Stimulated activated naive CD8-positive, alpha-beta T cell treated with anti-CD3 and anti-CD28 coated beads, Interleukin-15, amount 100 ng/mL, for 72 hours (primary cell): ENCODE measurements at places on chromosomes 16 and 17.

GRCh38 chr16:70159355-70160348, 13.9 kb upstream of the CLEC18C start:
- no peak for DNase-seq

GRCh38 chr16:88466175-88466862, 13.2 kb downstream of the ZFPM1 start:
- no peak for DNase-seq

GRCh38 chr17:48299760-48300159, 130.3 kb downstream of the SKAP1 start:
- no peak for DNase-seq

DNA sequence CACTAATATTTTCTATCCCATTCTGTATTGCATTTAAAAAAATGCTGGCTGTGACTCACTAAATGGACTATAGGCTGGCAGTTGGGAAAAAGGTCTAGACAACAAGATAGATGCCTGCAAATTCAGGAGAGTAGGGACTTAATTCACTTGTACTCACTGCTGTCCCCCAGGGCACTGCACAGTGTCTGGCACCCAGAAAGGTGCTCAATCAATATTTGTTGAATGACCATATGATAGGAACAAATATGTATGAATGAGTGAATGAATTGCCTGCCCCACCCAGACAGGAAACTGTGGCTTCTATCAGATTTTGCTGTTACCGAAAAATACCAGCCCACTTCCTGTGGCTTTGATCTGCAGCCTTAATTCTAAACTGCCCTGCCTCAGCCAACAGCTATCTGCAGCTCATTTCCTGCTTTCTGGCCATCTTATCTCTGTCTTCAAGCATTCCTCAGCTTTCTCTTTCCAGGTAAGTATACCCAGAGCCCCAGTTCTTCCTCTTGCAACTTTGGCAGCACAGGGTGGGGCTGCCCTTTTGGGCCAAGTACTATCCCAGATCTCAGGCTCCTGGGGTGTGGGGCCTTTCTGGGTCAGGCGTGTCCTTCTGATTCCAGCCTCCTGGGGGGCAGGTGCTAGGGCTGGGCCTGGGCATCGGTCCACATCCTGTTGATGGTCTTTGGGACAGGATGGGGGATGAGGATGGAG, 15.3 kb upstream of the TNS4 start:
- peak; percentile 56 for DNase-seq

GRCh38 chr16:51155820-51156806, 5.0 kb upstream of the SALL1 start:
- no peak for DNase-seq

- DNase-seq: no peak
Observed at GRCh38 chr17:7380321-7380720, 568 bp upstream of the TNK1 start.

- DNase-seq: no peak
Observed at GRCh38 chr16:87125206-87126155, 191.7 kb downstream of the C16orf95 start.

DNA sequence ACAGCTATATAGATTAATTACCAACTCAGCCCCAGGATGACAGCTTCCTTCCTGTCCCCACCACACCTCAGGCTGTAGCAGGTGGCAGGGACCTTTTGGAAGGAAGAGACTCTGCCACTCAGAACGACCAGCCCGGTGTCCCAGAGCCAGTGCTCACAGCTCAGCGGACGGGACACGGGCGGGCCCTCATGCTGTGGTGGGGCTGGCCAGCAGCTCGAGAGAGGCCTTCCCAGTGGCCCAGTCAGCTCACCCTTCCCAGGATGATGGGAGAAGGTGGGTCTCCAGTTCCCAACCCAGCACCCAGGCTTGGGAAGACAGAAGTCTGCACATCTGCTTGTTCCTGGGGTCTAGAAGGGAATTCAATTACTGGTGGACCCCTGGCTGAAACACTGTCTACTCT, 10.5 kb downstream of the NUDT16L1 start:
- no peak for DNase-seq

DNA sequence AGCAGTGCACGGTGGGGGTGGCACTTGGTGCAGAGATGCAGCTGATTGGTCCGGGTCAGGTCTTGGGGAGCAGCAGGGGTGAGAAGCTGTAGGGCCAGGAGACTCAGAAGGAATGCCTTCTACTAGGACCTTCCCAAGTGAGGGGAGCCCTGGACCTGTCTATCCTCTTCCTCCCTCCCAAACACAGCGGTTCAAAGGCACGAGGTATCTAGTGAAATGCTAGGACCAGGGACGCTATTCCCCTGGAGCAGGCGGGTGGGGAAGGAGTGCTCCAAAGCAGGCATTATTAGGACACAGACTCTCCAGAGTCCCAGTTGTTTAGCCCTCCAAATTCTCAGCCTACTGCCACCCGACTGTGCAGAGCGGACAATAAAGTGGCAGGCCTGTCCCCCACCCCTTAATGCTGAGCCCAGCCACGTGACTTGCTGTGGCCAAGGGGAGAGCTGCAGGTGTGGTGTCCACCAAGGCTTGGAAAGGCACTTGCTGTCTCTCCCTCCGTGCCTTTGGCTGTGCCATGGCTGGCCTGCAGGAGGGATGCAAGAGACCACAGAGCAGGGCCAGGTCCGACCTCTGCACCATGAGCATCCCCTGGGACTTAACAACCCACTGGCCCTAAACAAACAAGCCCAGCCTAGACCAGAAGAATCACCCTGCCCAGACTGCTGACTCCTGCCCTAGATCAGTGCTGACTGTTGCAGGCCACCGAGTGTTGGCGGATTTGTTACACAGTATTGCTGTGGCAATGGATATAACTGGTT, 97.2 kb downstream of the TBC1D16 start:
- no peak for DNase-seq

- DNase-seq: no peak
Observed at GRCh38 chr17:36779550-36779949, 157.7 kb upstream of the LHX1 start.

DNA sequence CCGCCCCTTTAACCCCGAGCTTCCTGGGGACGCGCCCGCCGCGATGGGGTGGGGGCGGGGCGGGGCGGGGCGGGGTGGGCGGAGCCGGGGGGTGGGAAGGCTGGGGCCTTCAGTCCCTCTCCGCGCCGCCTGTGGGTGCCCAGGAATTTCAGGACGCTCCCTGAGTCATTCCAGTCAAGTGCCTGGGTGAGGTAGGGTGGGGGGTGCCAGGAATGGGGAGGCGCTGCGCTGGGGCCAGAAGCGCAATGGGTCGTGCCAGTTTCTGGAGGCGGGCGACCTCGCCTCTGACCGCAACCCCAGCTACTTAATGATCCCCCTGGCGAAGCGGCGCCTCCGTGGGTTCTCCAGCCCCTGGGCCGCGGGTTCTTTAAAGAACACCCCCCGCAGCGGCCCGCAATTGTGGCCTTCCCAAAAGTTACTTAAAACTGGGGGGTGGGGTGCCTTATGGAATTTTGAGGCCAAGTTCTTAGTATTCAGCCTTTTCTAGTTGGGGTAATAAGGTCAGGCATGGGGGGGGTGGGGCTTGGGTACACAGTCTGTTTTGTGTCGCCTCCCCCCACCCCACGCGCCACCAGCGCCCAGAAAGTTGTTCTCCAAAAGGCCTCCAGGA, 826 bp upstream of the GSE1 start:
- DNase-seq: peak; percentile 71

GRCh38 chr17:33751702-33752065, 458.6 kb upstream of the ASIC2 start:
- no peak for DNase-seq

GRCh38 chr17:50835301-50836234, at the start of gene WFIKKN2:
Gene WFIKKN2 (plus strand): TSS chr17:50835586. CDS start chr17:50835938, 352 bp downstream.
- DNase-seq: no peak

DNA sequence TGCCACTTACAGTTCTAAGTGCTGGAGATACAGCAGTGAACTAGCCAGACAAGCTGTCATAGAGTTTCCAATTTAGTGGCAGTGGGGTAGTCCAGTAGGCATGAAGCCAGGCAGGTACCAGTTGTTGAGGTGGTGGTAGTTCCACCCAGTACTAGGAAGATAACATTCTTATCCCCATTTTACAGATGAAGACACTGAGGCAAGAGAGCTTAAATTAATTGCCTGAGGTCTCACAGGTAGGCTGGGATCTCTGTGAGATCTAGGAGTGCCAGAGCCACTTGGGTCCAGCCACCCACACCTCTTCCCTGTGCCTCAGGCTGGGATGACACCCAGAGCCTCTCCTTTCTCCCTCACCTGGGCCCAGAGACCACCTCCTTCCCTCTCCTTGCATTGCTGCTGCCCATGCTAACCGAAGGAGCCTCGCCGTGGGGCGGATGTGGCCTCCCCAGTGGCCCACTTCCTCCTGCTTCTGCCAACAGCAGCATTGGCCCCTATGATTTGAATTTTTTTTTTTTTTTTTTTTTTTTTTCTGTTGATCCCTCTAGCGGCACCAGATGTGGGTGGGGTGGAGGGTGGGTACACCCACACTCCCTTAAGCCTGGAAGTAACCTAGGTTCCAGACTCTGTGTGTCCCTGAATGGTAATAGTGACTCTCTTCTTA, 114.0 kb downstream of the PRKCB start:
- peak; percentile 60 for DNase-seq

- DNase-seq: no peak
Observed at GRCh38 chr16:85400305-85401205, 212.6 kb upstream of the GSE1 start.

GRCh38 chr17:75847614-75848522, 3.7 kb upstream of the UNC13D start:
- DNase-seq: no peak

- DNase-seq: no peak
Observed at GRCh38 chr16:67857547-67858233, 10.2 kb upstream of the CENPT start.

- no peak for DNase-seq
Observed at GRCh38 chr17:60526726-60527125, 684 bp upstream of the APPBP2 start.

- DNase-seq: no peak
Observed at GRCh38 chr17:82657926-82658325, 9.7 kb upstream of the WDR45B start.

DNA sequence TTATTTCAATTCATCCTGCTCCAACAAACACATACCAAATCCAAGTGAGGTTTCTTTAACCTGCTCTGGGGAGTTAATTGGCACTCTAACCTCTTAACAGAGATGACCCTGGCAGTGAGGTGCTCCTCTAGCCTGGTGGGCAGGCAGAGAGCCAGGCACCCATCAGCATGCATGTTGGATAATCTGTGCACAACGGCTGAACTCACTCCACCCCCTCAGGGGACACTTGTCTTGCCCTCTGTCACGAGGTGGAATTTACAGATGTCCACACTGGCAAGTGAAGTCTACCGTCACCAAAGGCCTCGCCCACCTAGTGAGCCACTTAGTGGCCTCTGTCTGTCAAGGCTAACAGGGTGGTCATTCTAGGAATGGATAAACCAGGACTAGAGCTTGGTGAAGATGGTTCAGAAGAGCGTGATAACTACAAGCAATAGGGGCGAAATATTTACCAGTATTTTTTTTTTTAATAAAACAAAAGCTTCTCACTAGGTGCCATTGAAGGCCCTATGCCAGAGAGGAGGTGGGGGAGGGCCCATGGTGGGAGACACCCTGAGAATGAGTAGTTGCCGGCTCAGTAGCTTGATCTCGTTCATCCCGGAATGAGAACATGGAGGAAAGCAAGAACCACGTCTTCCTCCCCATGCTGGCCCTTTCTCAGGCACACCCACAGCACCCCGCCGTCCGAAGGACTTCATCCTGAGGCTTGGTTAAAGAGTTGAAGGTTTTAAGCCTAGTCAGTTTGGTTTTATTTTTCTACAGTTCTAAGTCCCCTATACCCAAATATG, 25.2 kb downstream of the PLD6 start:
- no peak for DNase-seq

DNA sequence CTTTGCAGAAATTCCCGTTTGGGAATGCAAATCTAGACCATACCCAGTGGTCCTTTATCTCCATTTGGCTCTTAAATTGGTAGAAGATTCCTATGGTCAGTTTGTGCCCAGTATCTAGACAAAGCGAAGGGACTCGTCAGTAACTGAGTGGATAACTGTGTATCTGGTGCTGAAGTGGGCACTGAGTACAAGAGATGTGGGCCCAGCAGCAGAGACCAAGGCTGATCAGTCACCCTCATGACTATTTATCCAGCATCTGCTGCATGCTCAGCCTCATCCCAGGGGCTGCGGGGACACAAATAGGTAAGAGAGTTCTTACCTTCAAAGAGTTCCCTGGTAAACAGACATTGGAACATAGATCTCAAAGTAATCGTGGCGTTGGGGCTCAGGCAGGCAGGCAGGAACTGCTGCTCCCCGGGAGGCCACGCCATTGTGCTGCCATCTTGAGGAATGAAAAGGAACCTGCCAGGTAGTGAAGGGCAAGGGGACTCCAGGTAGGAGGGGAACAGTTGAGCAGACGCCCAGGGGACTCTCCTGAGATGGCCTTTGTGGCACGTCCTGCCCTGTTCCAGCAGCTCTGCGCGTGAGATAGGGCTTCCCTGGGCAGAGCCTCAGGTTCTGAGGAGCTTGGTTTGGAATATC, 10.3 kb downstream of the NT5M start:
- DNase-seq: peak; percentile 73

DNA sequence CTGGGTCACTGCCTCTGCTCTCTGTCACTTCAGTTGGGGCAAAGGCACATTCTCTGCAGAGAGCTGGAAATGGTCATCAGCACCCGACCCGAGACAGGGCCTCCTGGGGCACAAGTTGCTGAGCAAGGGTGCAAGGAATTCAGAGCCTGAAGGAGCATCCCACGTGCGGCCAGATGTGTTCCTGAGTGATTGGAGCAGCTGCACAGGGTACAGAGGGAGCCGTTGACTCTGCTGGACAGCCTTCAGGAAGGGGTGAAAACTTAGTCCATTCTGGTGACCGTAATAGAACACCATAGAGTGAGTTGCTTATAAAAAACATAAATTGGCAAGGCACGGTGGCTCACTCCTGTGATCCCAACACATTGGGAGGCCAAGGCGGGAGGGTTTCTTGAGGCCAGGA, 106.8 kb downstream of the CCDC182 start:
- DNase-seq: no peak

DNA sequence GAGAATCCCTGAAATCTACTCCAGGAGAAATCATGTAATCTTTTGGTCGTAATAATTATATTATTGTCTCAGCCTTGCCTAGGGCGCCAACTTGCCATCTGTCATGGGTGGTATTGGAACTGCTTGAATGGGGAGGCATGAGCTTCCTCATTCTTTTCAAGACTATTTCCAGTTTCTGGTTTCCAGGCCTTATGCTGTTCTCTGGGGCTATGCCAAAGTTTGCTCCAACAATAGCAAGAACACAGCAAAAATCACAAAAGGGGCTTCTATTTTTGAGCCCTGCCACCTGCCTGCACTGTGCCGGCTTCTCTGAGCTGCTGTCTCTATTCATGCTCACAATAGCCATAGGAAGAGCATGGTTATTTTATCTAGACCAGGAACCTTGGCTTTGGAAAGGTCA, 111.7 kb downstream of the SPECC1 start:
- DNase-seq: no peak

- peak; percentile 66 for DNase-seq
Observed at GRCh38 chr17:28744104-28744971, 527 bp downstream of the TRAF4 start.
